Mucosa of gallbladder (tissue), 1 donor: ENCODE measurements at places on chromosomes 13 and 19. TPM values are rescaled to one million over a fixed set of nuclear protein-coding genes. Genes with fewer than 3 reads are reported as not detected.

NFIX gene
- 135 TPM for total RNA-seq

PIP5K1C gene
- 72.9 TPM for total RNA-seq

RNF113B gene
- total RNA-seq = not detected

WTIP gene
- total RNA-seq = 24.0 TPM

MBD3L3 gene
- total RNA-seq = not detected

NKPD1 gene
- 0.52 TPM for total RNA-seq

SIGLECL1 gene
- not detected for total RNA-seq

ZNF667 gene
- total RNA-seq = 9.4 TPM

CYP2S1 gene
- total RNA-seq = 90.1 TPM

SMAD9 gene
- 39.7 TPM for total RNA-seq

USHBP1 gene
- total RNA-seq = 4.3 TPM

PDX1 gene
- 18.4 TPM for total RNA-seq

CXCL17 gene
- total RNA-seq = 2.1 TPM
